Kidney epithelial cell (primary cell): ENCODE measurements at places on chromosomes 1 and 21.

DNA sequence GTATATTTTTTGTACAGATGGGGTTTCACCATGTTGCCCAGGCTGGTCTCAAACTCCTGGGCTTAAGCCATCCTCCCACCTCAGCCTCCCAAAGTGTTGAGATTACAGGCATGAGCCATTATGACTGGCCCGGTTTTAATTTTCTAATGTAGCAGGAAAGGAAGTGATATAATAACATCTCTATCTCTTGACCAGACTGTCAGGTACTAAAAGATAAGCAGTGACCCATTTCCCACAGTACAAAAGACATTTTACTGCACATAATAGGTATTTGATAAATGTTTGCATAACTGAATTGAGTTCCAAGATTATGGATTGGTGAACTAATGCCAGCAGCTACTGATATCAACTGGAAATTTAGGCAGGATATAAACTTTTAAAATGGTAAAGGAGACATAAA lies 4.0 kb downstream of the NVL start:
- no peak for DNase-seq

- no peak for DNase-seq
Measured at GRCh38 chr1:63914241-63914640, 140.4 kb downstream of the ROR1 start.

DNA sequence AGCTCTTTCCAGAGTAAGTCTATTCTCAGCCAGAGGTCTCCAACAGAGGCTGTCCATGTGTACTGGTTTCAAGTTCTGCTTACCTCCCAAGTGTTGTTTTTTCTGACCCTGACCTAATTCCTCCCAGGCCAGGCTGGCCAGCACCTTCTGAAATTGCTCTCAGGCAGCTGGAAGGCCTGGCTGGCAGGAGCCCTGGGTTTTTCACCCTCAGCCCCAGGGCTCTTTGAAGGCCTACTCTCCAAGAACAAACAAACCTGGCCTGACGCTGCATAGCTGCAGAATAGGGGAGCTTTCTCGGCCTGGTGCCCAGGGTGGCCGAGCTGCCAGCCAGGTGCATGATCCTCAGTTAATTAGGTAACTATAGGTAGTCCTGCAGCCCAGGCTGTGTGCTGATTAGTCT lies 147.5 kb downstream of the CACNA1E start:
- no peak for DNase-seq

GRCh38 chr1:20323613-20323920 lies 32.9 kb downstream of the VWA5B1 start:
- no peak for DNase-seq

DNA sequence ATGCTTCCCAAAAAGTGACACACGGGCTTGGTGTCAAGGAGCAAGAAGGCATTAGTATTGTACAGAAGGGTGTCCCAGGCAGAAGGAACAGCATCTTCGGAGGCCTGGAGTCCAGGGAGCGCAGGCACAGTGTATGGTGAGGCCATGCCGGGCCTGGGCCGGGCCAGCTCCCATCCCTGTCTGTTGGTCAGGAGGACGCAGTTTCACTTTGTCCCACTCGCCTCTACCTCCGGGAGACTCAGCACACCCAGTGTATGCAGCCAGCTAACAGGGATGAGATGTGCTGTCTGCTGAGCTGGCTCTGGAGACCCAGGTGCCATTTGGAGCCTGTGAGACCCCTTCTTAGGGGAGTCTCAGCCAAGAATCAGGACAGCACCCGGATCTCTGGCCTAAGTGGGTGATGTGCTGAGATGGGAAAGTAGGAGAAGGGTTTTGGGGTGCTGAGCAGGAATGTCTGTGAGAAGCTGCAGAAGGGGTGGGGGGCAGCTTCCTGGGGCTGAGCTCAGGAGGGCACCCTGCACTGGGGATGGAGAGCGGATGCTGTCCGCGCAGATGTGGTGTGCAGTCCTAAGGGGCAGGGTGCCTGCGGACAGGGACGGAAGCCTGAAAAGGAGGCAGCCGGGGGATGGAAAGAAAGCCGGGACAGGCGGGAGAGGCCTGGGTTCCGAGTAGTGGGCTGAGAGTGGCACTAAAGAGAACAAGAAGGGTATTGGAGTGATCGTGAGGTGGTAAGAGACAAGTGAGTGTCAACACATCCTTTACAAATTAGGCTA lies 25.7 kb downstream of the DMRTB1 start:
- DNase-seq: no peak

- no peak for DNase-seq
Measured at GRCh38 chr21:45590246-45590725, 48.0 kb upstream of the SLC19A1 start.

DNA sequence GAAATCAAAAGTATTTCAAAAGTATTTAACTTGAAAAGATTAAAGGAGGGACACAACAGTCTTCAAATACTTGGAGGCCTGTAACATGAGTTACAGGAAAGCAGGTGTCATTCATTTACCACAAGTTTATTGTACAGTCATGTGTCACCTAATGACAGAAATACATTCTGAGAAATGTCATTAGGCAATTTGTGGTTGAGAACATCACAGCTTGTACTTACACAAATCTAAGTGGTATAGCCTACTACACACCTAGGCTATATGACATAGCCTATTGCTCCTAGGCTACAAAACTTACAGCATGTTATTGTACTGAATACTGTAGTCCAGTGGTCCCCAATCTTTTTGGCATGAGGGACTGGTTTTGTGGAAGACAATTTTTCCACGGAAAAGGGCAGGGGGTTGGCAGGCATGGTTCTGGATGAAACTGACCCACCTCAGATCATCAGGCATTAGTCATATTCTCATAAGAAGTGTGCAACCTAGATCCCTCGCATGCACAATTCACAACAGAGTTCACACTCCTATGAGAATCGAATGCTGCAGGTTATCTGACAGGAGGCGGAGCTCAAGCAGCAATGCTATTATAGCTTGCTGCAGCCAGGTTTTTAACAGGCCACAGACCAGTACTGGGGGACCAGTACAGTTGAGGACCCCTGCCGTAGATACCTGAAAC lies 25.0 kb upstream of the PHTF1 start:
- DNase-seq: no peak
